NCI-H1436 treated with DMSO at 0.1 percent for 48 hours (cell line): ENCODE measurements at places on chromosomes 1 and 21.

DNA sequence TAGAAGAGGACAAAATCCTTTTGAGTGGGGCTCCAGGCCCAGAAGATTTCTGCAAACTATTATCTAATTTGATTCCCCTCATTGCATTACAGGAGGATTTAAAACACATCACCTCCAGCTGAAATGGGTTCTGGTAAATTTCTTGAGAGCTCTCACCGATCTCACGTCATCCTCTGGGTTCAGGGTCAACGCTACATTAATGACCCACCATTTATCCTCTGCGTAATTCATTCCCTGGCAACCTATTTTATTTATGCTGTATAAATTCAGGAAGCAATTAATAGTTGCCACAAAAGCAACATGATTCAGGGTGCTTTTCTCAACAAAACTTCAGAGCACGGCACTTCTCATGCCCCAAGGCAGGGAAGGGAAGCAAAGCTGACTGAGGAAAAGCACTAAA is 38.9 kb downstream of the LMX1A start:
- no peak for DNase-seq

DNA sequence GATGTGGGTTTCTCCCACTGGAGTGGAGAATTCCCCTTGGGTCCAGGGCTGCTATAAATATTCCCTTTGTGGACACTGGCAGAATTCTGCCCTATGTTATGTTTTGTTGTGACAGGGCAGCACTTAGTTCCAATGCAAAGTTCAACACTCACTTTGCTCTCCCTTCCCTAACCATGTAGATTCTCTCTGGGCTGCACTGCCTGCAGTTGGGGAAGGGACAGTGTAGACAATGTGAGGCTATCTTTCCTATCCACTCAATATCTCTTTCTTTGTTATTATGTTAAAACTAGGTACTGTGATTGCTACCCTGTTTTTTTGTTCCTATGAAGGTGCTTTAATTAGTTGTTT is 19.6 kb downstream of the GPR88 start:
- no peak for DNase-seq

- DNase-seq, result no peak
Observed at GRCh38 chr1:54857746-54858561, 29.0 kb downstream of the DHCR24 start.

DNA sequence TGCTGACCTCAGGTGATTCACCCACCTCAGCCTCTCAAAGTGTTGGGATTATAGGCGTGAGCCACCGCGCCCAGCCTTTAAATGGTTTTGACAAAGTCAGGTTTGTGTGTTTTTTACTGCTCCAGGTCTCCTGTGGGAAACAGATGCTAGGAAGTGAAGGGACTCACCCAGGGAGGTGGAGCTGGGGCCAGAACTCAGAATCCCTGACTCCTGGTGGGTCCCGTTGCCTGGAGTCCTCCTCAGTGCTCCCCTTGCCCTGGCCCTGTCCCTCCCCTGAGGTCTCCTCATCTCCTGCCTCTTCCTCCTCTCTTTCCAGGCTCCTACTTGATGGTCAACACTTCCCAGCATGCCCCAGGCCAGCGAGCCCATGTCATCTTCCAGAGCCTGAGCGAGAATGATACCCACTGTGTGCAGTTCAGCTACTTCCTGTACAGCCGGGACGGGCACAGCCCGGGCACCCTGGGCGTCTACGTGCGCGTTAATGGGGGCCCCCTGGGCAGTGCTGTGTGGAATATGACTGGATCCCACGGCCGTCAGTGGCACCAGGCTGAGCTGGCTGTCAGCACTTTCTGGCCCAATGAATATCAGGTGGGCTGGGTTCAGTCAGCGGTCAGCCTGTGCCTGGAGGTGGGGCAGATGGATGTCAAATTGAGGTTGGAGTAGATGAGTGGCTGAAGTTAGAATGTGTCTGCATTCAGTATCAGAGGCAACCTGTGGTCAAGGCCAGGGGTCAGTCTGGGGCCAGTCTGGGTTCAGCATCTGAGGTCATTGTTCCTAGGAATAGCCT is 22.1 kb downstream of the PTPRU start:
- DNase-seq, result no peak

DNA sequence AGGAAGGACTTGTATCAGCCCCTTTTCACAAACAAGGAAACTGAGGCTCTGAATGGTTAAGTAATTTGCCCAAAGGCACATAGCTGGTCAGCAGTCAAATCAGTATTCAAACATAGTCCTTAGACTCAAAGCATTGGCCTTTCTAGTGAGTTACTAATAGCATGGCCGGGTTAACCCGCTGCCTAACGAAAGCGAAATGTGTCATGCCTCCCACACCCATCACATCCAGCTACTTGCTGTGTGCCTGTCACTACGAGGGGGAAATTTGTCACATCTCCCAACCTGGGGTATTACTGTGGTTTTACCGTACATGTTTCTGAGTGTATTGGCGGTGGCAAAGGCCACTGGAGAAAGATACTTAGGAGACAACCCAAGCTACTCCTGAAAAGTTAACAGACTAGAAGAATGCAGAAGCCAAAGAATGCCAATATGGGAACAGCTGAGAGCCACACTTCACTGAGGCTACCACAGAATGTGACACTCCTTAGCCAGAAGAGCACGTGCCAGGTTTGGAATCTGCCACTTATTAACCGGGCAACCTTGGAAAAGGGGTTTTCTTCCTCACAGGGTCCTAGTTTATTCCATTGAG is 363.5 kb downstream of the KCNH1 start:
- DNase-seq, result no peak

DNA sequence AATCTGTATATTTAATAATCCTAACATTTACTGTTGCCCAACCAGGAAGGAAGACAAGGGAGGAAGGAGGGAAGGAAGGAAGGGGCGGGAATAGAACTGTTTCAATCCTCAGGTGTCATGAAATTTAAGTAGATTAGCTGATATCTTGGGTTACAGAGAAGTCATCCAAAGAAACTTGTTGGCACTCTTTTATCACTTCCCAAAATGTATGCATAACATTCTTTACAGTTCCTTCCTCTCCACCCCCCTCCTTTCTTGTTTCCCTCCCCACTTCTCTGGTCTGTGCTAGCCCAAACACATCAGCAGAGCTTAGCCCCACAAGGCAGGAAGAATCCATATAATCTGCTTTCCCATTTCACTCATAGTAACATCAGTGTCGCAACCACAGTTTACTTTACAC is 110.9 kb downstream of the ESRRG start:
- no peak for DNase-seq

DNA sequence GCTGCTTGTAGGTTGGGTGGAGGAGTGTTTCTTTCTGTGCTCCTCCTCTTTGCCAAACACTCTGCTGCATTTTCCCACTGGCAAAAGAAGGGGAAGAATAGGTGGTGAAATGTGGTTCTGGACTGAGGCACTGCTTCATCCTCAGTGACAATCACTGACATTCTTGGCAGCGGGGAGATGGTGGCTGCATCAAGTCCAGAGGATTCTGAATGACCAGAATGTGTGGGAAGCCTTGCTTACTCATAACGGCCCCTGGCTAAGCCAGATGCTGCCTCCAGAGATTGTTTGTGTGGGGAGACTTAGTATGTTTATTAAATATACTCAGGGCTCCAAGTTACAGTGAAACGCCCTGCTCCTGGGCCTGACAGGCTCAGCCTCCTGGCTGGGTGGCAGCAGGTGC is 160.3 kb downstream of the CACNA1E start:
- DNase-seq, result no peak

DNA sequence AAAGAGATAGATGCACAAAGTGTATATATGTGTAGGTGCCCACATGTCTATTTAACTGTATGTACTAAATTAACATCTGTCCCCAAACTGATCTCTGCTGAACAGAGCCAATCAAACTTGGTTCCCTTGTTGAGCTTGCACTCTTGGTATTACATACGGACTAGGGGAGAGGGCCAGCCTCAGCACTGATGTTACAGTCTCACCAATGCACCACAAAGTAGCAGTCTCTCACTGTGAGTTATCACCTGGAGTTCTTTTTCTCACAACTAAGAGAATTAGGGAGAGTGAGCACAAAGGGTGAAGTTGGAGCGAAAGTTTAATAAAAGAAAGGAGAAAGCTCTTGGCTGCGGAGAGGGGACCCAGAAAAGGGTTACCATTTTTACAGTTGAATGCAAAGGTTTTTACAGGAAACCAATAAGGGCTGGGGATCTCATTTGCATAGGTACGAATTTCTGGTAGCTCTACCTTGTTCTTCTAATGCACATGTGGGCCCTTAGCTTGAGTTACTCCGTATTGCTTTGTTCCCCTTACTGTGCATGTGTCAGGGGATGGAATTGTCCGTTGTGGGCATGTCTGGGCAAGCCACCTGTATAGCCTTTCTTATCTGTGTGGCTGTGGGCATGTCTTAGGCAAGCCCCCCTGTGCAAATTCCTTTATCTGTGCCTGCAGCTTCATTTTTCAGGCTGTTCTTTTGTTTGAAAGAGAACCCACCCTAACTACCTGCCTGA is 13.3 kb upstream of the CHI3L2 start:
- no peak for DNase-seq

DNA sequence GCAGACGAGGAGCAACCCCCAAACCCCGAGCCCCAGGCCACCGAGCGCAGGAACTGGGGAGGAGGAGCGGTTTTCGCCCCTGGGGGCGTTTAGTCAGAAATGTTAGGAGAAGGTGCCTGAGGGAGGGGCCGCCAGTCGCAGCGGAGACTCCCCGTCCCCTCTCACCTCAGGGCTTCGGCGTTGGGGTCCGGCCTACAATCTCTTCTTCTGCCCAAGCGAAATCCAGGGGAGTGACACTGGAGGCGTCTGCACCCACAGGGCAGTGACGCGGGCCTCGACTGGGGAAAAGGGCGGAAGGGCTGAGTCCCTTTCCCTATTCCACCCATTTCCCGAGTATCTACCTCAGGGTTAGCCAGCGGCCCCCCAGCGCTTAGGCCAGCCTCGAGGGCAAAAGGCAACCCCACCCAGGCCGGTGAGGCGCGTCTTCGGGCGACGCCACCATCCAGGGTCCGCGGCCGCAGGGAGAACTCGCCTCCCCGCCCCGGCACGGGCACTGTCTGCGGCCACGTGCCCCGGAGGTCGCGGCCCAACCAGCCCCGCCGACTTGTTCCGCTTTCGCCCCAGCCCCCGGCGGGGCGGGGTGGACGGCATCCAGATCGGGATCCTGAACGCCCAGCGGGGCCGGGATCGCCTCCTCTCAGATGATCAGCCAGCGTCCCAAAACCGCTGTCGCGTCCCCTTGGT is 118.7 kb upstream of the BARHL2 start:
- DNase-seq, result no peak

DNA sequence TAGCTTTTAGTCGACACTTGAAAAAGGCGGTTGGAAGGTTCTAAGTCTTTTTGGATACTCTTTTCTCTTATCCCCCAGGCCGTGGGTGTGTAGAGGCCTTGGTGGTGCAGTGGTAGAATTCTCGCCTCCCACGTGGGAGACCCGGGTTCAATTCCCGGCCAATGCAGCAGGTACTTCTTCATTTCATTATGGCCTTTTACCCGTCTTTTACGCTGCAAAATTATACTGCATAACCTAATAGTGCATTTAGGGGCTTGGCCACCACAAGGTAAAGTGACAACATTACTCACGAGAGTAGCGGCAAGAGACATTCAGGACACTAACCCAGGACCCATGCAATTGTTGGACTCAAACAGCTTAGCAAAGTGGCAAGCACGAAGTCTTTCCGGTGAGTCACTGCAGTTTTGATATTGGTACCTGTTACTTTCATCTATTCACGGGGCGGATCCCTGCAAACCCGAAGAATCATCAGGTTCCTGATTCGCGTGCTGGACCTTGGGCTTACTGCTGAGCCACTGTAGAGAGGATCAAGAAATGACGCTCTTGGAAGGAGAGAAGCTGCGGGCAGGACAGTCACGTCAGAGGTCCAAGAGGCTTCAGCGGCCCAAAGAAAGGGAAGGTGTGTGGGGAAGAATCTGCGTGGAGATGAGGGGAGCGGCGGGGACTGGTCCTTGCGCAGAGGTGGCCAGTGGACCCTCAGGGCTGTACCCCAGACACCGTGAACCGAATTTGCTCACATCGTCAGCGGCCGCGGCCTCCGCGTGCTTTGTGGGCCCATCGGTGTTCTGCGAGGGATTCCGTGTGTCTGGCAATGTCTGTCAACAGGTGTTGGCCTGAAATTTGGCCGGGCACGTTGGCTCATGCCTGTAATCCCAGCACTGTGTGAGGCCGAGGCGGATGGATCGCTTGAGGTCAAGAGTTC is 12.9 kb upstream of the RNU1-4 start:
- no peak for DNase-seq

DNA sequence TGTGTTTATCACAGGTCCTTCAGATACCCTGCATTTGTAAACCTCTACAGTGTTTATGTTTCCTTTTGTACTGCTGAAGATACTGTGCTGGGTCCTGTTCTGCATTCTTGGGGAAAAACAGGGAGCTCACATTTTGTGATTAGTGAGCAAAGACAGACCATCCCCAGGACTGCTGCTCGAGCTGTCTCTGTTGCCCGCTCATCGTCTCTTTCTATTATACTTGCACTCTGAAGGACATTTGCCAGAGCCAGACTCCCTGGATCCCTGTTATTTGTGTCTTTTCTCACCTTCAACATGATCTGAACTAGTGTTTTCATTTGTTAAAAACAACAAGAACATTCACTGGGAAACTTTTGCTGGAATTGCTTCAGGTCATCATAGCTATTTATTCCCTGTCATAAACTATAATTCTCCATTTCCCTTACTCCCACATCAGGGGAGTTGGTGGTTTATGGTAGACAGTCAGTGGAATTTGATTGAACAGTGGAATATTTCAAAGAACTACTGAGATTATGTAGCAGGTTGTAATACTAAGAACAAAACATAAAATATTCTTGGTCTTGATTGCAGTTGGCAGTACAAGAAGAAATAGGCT is 53.0 kb downstream of the PRRX1 start:
- no peak for DNase-seq

DNA sequence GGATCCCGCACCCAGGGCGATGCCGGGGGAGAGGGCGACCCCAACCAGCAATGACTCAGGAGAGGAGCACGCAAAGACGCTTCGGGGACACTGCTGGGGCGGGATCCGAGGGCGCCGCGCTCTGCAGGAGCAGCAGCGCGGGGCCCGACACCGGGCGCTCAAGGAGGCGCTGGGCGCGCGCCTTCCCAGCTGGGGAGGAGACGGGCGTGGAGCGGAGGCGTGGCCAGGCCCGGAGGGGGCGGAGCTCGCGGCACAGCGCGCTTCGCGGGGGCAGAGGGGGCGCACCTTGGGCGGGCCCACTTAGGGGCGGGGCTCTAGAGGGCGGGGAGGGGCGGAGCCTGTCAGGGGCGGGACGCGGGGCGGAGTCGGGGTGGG is 369 bp downstream of the SUMO3 start:
- DNase-seq, result no peak

- no peak for DNase-seq
Observed at GRCh38 chr21:42981214-42981523, 6.8 kb downstream of the PKNOX1 start.

GRCh38 chr1:24963943-24964693 is 34.0 kb upstream of the RUNX3 start:
- no peak for DNase-seq
